Dermis microvascular lymphatic vessel endothelial cell (primary cell): ENCODE measurements at places on chromosomes 2 and 18.

- DNase-seq: peak; percentile 67
Measured at GRCh38 chr2:43455731-43456642, 139.9 kb downstream of the THADA start.

DNA sequence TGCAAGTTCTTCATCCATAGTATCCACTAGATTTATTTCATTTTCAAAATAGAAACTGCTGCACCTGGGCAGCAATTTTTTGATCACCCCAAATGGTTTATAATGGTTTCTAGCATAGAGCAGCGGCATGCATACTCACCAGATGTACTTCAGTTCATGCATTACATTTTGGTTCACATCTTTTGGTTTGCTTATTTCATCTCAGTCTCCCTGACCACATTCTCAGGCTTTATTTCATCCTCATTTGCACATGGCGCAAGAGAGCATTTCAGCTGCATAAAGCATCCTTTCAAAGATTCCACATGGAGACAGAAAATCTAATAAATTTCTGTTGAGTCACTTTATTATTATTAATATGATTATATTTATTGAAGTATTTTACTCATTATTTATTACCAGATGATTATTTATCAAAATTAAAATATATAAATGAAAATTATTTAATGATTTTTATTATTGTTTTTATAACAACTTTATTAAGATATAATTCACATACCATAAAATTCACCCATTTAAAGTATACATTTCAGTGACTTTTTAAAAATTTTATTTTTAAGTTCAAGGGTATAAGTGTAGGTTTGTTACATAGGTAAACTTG lies 284.6 kb downstream of the TXNL1 start:
- DNase-seq: no peak

DNA sequence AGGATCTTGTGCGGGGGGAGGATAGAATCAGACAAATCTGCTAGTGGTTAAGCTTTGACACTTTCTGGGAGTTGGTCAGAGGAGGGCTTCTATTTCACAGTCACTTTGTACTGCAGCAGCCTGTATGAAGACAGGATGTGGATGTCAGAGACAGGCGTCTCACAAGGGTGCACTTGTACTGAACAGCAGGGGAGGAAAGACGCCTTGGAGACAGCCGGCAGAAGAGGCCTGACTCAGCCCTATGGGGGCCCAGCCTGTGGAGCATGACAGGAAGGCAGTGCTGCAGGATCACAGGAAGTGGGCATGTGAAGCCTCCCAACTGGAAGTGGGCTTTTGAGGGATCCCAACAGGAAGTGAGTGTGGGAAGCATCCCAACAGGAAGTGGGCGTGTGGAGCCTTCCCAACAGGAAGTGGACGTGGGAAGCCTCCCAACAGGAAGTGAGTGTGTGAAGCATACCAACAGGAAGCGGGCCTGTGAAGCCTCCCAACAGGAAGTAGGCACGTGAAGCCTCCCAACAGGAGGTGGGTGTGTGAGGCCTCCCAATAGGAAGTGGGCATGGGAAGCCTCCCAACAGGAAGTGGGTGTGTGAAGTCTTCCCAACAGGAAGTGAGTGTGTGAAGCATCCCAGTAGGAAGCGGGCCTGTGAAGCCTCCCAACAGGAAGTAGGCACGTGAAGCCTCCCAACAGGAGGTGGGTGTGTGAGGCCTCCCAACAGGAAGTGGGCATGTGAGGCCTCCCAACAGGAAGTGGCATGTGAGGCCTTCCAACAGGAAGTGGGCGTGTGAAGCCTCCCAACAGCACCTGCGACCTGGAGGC lies 212.3 kb downstream of the SNTG2 start:
- DNase-seq: peak; percentile 12

DNA sequence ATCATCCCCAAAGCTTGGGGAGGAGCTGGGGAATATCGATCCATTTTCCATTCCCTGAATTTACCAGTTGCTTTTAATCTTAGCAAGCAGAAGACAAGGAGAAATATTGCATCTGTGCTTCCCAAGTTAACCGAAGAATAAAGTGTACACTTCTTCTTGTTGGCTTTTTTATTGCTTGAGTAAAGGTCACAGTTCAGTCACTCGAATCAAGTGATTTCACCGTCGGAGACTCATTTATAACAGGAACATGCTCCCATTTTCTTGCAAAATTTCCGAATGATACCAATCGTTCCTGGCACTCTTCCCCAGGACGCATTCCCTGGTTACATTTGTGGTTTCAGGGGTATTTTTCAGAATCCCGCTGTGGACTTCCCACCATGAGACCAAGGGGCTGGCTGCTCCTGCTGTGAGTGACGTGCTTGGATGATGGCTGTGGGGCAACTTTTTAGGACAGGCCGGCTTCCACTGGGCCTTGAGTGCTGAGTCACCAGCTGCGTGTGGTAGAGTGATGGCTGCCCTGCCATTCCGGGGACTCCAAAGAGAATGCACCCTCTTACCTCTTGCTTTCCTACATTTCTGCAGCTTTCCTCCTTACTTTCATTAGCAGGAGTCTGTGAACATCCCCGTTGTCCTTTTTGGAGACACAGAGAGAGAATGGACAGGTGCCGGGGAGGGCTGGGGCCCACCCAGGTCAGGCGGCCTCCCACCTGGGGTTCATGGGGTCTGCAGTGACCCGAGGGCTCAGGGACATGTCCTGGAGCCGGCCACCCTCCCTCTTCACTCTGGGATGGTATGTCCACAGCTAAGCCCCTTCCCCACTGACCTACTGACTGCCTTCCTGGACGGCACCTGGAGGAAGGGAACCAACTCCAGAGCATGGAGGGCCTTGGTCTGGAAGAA lies 60.7 kb upstream of the HDAC4 start:
- no peak for DNase-seq

- no peak for DNase-seq
Measured at GRCh38 chr2:229270551-229271410, at the start of gene PID1. Gene PID1 (minus strand): TSS chr2:229271287. CDS start chr2:229271043, 244 bp downstream.

DNA sequence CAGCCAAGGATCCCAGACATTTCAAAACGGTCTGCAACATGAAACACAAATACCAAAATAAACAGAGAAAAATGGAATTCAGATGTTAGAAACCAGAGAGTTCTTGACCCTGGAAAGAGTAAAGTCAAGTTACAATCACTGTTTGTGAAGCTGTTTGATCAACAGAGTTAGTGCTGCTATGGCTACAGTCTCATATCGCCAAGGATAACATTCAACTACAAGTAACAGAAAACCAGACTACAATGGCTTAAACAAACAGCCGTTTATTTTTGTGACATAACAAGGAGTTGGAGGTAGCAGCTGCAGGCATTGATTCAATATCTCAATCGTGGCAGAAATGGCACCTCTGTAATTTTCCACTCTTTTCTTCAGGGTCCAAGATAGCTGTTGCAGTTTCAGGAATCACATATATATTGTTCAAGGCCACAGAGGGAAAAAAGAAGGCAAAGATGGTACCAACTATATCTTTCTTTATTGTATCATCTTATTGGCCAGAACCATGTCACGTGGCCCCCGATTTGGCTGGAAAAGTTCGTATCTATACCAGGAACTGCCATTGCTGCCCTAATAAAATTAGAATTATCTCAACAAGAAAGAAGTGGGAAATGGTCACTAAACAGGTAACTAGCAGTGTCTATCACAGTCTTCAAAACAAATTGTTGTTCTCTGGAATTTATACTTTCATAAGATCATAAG lies 17.7 kb upstream of the HNRNPLL start:
- no peak for DNase-seq

DNA sequence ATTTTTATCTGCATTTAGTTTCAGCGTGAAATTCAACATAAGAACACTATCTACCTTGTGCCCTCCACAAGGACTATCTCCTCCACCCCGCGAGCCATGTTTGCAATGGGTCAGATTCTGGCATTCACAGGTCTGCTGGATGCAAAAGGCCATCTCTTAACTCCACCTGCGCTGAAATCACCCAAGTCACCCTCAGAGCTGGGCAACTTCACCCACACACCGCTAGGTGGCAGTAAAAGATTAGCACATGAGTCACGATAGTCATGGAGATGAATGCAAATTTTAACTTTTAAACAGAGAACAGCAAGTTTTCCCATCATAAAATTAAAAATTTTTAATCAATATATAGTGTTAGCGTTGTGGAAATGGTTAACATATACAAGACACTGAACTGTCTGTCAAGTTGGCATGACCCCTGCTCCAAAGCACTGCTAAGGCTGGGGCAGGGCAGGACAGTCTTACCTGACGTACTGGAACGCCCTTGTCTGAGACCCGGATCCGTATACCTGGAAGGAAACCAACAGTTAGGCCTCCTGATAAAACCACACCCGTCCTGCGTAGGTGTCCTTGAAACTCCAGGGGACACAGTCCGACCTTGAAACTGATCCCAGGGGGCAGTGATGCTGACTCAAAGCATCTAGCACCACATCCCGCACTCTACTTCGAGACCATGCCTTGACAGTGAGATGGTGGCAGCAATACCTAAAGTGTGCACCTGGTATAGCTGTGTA lies 89.6 kb downstream of the UXS1 start:
- DNase-seq: peak; percentile 51

- no peak for DNase-seq
Measured at GRCh38 chr2:150136401-150136800, 351.1 kb downstream of the RND3 start.

DNA sequence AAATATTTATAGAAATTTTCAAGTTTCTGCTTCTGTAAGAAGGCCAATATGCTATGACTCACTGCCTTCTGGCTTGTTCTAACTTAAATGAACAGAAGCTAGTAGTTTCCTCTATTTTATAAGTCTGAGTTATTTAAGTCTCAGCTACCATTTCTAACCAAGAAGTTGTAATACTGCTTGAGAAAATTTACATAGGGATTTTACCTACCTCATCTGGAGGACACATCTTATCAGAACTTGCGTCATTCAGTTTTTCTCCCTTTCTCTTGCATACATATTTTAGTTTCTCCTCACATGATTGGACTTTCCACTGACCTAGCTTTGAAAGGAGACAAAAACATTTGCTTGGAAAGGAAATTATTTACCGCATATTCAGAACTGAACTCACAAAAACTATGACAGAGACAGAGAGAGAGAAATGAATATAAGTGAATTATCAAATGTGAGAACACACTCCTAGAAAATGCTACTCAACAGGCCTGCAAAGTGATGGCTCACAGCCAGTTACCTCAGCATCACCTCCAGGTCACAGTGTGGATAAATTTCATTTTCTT lies 81.1 kb upstream of the CD302 start:
- DNase-seq: no peak

- DNase-seq: no peak
Measured at GRCh38 chr2:100891906-100892642, 72.1 kb downstream of the NPAS2 start.

DNA sequence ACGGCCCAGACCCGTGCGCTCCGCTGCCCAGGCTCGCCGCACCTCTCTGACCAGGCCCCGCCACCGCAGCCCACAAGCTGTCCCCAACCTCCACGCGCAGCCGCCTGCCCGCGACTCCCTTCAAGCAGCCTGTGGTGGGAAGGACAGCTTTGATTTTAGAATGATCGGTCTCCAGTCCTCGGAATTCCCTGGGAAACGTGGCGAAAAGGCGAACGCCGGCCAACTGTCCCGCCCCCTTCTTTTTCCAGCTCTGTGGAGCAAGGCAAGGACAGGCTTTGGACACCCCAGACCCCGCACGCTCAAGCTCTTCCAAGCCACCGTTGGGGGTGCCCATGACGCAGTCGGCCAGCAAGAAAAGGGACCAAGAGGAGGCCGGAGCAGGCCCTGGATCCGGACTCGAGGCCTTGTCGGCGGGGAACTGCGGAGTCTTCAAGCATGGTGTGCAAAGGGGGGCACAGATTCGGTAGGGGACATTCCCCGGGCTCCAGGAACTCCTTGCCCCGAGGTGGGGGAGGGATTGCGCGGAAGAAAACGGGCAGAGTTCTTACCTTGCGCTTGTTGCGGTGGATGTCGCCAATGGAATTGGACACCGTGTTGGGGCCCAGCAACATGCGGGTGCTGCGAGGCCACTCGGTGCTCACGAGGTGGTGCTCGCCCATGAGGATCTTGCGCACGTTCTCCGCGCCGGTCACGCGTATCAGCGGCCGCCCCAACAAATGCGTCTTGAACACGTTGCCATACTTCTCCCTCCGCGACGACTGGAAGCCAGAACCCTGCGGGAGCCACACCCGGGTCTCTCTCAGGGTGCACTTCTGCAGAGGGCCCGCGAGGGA lies 4.0 kb downstream of the CYP26B1 start:
- DNase-seq: no peak

GRCh38 chr18:10332452-10332851 lies 122.0 kb upstream of the APCDD1 start:
- DNase-seq: no peak

GRCh38 chr2:220396287-220396686 lies 768.9 kb downstream of the SLC4A3 start:
- no peak for DNase-seq

GRCh38 chr2:138777996-138778395 lies 2.2 kb downstream of the NXPH2 start:
- no peak for DNase-seq

DNA sequence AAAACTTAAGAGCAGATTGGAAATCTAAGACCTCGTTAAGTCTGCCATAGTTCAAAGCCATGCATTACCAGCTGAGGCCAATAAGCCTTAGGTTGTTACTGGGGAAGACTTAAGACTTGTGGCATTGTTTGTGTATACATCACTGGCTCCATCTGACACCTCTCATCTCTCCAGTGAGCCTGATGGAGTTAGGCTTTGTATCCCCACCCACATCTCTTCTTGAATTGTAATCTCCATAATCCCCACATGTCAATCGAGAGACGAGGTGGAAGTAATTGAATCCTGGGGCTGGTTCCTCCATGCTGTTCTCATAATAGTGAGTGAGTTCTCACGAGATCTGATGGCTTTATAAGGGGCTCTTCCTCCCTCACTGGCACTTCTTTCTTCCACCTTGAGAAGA lies 404.6 kb downstream of the ARHGAP15 start:
- no peak for DNase-seq

DNA sequence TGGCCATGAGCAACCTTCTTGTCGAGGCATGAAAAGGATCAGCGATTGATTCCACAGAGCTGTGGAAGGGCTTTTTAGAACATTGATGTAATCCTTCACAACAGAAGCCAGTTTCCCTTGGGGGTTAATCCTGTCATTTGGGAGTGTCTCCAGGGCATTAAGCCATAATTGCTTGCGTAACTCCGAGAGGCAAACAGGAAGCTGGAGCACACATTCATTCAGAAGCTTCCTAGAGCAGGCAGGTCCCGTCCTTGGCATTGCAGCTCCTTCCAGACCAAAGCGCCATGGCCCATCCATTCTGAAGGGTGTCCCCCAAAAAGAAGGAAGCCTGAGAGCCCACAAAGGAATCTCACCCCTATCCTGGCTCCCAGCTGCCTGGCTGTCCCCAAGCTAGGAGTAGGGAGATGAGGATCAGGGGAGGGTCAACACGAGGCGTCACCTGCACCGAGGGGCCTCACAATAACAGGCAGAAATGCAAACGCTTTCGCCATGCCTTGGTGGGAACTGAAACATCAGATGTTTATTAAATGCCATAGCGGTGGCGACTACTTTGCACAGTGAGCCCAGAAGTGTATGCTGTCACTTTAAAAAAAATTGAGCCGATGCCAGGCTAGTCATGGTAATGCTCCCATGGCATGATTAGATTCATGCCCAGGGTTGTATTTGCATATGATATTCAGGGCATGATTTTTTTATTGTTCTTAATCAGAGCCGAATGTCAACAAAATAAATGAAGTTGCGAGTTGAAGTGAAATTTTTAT lies 339.4 kb downstream of the BCL11A start:
- DNase-seq: no peak
